ENCODE measurements at places on chromosomes 1 and 21.

- DNase-seq: no peak
These were observed 91.3 kb downstream of the RPE65 start for GRCh38 chr1:68358439-68358838.

DNA sequence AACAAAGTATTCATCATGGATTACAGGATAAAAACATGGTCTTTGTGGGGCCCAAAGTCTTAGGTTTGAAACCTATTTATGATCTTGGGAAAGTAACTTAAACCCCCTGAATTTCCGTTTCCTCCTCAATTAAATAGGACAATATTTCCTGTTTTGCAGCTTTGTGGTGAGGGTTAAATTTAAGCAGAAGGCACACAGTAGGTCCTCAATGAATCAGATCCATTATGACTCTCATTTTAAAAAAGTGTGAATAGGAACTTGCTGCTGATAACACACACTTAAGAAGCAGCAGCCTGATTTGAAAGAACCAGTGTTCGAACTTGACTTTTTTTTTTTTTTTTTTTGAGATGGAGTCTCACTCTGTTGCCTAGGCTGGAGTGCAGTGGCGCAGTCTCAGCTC, 41.4 kb upstream of the VASH2 start:
- no peak for DNase-seq

DNA sequence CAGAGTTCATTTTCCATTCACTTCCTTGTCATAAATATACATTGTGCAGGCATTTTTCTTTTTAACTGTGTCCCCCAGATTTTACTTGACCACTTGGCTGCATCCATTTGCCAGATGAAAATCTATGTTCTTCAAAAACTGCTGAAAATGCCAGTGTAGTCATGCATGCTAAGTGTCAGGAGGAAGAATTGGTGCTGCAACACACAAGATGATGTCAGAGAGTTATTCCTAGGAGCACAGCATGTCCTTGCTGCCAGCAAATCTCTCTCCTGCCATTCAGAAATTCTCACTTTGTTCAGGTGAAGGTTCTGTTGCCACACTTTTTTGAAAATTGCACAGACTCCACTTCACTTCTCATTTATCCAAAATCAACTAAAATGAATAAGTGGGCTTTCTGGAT, 106.4 kb upstream of the MAGI3 start:
- DNase-seq: no peak

- DNase-seq: no peak
These were observed 157.7 kb downstream of the PIK3R3 start for GRCh38 chr1:45974541-45975269.

DNA sequence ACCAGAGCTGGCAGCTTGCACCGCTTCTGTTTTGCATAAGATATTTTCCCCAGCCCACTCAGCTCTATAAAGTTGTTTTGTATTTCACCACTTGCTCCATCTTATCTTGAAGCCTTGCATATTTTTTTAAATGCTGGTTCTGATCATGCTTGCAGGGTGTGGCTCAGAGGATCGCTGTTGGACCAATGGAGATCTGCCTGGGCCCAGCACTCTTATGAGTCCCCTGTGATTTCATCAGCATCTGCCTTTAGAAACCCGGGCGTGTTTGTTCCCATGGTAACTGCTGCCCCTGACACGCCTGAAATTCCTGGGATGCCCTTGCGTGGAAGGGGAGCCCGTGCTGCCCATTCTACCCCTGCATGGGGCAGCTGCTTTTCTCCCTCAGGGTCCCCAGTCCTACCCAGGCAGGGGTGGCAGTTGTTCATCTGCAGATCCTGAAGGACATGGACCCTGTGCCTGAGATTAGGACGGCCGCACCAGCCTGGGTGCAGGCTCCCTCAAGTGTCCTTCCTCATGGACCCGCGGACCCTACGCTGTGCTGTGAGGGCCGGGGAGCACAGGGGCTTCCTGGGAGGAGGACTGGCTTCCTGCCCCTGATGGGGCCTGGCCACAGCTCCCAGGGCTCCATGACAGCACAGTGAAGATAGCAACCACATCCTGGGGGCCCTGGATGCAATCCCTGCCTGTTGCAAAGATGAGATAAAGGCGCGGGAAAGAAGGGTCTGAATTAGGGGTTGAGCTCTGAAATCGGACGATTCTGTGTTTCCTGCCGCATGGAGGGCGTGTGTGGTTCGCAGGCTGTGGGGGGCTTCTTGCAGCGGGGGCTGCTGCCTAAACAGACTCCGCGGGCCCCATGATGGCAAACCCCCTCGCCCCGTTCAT, 226.5 kb downstream of the SDCCAG8 start:
- no peak for DNase-seq

GRCh38 chr1:151612501-151613281, 841 bp downstream of the SNX27 start:
- DNase-seq: peak; percentile 42

DNA sequence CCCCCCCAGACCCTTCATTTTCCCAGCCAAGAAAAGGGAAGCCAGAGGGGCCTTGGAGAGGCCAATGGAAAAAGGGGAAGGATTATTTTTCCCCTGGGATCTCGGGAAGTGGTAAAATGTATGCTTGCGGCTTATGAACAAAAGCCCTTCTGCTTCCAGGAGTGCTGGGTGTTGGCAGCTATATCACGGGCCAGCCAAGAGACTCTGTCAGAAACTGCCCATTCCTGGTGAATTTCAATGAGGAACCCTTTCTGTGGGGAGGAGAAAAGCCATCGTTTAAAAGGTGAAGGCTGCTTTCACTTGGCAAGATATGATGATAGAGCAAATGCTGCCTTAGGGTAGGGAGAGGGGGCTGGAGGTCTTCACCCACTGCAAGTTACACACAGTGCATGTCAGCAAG, 69.7 kb upstream of the ZC3H12A start:
- no peak for DNase-seq

DNA sequence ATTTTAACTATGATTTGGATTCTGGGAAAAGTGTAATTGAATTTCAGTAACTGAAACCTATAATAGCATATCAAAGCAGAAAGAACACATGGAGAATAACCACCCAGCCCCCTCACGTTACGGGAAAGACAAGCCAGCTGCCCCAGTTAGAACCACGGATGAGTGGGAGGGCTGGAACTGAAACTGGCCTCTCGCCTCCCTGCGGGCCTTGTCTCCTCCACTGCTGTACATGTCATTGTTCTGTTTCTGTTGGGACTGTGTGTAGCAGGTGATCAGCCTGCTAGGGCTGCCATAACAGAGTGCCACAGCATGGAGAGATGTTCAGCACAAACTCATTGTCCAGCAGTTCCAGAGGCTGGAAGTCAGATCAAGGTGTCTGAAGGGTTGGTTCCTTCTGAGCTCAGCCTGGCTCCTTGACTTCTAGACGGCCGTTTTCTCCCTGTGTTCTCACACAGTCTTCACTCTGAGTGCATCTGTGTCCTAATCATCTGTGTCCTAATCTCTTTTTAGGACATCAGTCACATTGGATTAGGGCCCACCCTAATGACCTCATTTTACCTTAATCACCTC, 52.4 kb downstream of the MAP3K21 start:
- no peak for DNase-seq

DNA sequence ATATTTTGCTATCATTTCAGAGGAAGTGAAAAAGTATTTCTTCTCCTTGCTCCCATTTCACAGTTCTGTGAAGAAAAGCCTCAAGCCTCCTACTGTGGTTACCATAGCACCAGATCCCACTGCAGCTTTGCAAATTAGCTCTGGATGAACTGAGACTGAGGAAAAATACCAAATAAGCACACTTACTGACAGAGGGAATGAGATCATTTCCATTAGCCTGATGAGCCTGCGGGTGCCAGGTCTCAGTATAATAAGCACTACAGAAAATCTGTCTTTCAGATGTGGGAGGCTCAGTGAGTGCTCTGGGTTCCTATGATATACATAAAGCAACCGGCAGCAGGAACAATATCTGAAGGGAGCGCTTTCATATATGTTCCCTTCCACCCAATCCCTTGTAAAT, 21.4 kb downstream of the XKR8 start:
- DNase-seq: no peak

GRCh38 chr1:117572546-117572945, 33.3 kb upstream of the TENT5C start:
- DNase-seq: no peak

- DNase-seq: no peak
These were observed 18.6 kb downstream of the NTPCR start for GRCh38 chr1:232968965-232969364.

DNA sequence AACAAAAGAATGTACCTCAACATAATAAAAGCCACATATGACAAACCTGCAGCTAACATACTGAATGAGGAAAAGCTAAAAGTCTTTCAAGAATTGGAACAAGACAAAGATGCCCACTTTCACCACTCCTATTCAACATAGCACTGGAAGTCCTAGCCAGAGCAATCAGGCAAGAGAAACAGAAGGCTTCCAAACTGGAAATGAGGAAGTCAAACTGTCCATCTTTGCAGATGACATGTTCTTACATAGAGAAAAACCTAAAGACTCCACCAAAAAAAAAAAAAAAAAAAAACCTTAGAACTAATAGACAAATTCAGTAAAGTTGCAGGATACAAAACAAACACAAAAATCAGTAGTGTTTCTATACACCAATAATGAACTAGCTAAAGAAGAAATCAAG, 20.2 kb downstream of the NSL1 start:
- no peak for DNase-seq

DNA sequence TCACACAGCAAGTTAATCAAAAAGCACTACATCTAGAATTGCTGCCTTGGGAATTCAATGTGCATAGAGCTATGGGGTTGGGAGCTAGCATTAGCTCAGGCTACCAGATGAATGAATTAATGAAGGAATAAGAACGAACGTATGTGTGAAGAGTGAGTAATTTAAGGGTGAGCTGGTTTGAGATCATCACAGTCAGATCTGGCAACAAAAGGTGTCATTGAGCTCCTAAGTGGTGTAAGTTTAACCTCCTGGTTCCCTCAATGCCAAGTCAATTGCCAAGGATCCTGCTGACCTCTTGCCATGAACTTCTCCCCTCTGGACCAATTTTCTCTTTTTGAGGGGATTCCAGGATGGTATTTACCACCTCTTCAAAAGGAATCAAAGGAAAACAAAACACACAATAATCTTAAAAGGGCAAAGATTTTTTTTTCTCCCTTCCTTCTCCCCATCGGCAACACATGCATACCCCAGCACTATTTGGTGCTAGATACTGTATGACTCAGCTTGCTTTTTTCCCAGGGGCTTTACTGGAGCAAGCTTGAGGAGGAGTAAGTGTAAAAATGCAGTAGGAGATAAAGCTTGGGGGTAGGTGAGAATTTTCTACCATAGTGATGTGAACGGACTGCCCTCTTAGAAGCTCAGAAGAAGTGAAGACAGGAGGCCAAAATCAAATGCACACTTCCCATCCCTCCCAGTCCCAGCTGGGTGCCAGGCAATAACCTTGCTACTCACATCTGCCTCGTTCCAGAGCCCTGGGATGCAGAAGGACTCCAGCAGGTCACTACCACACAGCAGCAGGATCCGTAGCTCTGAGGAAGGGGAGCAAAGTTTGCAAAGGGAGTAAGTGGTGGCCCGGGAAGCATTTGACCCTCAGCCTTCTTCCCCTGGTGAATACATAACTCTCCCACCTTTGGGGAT, 92.0 kb downstream of the LAMC2 start:
- no peak for DNase-seq

GRCh38 chr21:30979054-30979453, 59.2 kb downstream of the KRTAP19-8 start:
- DNase-seq: no peak

- peak; percentile 48 for DNase-seq
These were observed 95.3 kb downstream of the FOXD2 start for GRCh38 chr1:47532921-47533792.

DNA sequence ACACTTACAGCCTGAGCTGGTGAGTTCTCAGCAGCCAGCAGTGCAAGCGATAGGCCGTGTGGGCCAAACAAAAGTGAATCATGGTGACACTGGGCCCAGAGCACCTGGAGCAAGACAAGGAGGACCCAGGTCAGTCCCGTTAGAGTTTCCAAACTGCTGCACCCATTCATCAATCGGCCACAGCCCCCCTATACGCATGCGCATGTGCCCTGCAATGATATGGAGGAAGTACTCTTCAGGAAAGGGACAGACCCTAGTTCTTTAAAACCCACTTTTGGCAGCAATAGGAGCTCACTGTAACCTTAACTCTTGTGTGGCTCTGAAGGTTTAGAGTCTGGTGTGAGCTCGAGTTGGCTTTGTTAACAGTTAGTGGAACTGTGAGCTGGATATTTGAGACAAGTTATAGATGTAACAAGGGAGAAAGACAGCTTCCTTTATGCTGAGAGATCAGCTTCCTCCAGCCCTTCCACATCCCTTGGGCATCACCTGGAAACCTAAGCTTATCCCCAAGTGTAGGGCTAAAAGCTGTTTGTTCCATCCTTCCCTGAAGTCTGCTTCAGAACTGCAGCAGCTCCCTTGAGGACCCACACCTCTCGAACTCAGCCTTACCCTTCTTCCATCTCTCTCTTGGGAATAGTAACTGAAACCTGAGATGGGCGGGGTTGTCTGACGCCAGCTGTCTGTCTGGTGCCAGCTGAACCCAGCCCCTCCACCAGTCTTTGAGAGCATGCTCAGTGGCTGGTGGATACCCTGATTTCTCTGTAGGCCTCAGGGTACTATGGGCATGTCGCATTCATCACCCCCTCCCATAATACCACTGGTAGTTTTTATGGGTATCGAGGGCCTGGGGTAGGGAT, 17.7 kb downstream of the NMNAT1 start:
- DNase-seq: no peak

- DNase-seq: no peak
These were observed 143.3 kb downstream of the PLXNA2 start for GRCh38 chr1:208100906-208101305.

DNA sequence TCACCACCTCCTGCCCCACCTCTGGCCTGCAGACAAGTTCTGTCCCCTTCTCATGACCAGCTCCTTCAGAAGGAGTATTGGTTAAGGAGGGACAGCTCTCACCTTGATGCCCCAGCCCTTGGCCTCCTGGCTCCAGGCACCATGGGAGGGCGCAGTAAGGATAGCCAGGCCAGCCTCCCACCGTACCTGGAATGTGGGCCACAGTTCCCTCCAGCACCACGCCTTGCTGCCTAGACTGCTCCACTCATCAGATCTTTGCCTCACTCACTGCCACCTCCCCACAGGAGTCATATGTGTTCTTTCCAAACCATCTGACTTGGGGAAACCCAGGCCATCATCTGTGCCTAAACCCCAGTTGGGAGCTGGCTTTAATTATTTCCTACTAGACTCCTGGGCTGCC, 97.0 kb downstream of the CCDC185 start:
- DNase-seq: no peak

DNA sequence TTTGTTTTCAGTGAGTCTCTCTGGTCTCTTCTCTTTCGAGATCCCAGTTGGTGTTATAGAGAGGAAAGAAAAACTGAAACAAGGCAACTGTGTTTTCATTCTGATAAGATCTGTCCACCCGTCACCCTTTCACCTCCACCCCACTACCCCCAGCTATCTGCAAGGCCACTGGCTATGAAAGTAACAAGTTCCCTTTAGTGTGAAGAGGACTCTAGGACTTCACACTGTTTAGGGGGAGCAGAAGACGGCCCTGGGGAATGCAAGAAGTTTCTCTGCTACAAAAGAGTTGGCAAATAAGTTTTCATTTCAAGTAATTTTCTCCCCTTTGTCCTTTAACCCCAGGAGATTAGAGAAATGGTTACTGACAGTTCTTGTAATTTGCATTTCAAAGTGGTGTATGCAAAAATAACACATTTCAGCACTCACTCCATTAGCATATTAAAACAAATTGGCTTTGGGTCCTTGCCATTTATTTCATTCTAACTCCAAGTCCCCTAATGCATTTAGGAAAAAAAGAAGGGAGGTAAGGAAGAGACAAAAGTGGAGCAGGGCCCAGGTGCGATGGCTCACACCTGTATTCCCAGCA, 79.6 kb upstream of the PPM1J start:
- no peak for DNase-seq

Data from endothelial cell (in vitro differentiated cells).